Central memory CD8-positive, alpha-beta T cell (primary cell): ENCODE measurements at places on chromosomes 1 and 21.

- DNase-seq = no peak
Observed at GRCh38 chr1:34781071-34781843, at the start of gene GJB3. GJB3 (plus strand) TSS chr1:34781214; CDS start chr1:34784763, 3,549 bp downstream.

GRCh38 chr1:117735045-117735992 is 129.5 kb downstream of the TENT5C start:
- DNase-seq = no peak

GRCh38 chr1:235972311-235972689 is 92.6 kb downstream of the NID1 start:
- DNase-seq = no peak

GRCh38 chr1:222911866-222912265 is 97.0 kb downstream of the DISP1 start:
- DNase-seq = no peak

DNA sequence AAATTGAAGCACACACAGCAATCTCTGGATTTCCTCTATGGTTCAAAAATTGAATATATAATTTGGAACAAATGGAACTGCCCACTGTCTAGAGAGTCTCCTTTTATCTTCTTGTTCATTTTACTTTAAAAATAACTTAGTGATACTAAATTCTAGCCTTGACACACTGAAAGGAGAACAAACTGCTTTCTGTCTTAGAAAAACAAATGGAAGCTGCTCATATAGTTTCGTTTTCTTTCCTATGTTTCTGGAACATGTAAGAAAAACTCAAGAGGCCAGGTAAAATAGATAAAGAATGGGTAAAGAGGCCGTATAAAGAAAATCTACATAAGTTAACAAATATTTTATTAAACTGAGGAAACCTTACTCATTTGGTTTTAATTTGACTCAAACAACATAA is 332.7 kb downstream of the NEGR1 start:
- DNase-seq = no peak

GRCh38 chr1:52455686-52456085 is 51.3 kb downstream of the PRPF38A start:
- DNase-seq = no peak

- DNase-seq = no peak
Observed at GRCh38 chr21:29511096-29511495, 212.4 kb downstream of the BACH1 start.

- DNase-seq = no peak
Observed at GRCh38 chr21:42061195-42061985, 9.7 kb upstream of the UMODL1 start.

- DNase-seq = no peak
Observed at GRCh38 chr21:41545500-41546359, 37.8 kb upstream of the TMPRSS2 start.

DNA sequence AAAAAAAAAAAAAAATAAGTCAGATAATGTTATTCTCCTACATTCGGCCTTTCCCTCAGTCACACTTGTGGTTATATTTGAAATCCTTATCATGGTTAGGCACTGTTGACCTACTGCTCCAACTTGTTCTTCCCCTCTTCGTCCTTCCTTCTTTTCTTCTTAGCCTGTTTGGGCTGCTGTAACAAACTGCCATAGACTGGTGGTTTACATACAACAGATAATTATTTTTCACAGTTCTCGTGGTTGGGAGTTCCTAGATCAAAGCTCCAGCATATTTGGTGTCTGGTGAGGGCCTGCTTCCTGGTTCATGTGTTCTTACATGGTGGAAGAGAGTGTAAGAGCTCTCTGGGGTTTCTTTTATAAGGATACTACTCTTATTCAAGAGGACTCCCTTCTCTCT is 73.4 kb downstream of the RABGAP1L start:
- DNase-seq = no peak

GRCh38 chr1:220887520-220888416 is 8.5 kb downstream of the HLX start:
- DNase-seq = no peak

DNA sequence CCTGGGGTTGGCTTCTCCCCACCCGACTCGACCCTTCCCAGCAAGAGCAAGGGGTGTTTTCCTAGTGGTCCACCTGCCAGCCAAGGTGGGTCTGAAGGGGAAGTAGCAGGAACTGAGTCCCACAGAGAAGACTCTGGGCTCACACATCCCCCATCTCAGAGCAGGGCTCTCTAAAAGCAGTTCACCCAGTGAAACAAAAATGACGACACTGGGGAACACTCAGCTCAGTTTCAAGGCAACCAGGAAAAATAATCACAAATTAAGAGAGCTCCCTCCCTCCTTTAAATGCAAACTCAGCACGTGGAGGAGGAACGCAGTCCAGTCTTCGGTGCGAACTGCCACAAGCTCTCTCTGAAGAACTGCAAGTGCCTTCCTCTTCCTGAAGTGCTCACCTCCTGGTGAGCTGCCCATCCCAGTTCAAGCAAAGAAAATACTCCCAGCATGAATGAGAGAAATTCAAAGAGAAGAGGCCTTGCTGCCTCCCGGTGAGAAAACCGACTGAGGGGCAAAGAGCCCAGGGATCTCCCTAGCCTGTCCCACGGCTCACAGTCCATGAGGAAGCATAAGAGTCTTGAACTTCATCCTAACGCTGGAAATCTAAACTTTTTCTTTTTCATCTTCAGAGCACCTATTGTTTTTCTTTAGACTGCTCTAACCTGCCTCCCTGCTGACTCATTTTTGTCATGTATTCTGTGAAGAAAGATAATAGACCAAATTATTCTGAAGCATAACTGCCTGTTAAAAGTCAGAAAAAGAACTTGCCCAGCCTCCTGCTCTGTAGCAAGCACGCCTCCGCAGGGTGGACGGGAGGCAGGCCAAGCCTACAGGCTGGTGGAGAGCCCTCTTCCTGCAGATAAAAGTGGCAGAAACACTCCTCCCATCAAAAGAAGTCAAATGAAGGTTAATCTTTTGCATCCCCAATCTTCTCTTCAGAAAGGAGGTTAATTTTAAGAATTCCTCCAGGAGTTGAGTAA is 281.4 kb downstream of the HHIPL2 start:
- DNase-seq = no peak

GRCh38 chr1:62613325-62613727 is 16.0 kb downstream of the ANGPTL3 start:
- DNase-seq = no peak

- no peak for DNase-seq
Observed at GRCh38 chr21:44713130-44713529, 1.8 kb upstream of the TSPEAR start.

DNA sequence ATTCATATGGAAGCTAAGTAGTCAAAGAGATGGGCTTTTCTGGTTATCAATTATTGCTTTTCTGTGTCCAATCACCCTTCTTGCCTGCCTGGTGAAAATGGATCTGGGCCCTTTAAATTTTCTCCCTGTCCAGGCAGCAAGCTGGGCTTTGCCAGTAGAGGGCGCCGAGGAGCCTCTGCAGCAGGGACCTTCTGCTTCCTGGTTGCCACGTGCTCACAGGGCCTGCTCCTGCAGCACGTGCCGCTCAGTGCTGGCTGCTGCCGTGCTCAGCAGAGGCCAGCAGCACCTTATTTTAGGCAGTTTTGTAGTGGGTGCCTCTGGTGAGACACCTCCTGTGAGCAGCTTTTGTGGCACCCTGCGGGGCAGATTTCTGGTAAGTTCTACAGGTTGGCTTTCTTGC is 4.0 kb downstream of the ACTL8 start:
- no peak for DNase-seq
